Stimulated activated CD8-positive, alpha-beta memory T cell treated with anti-CD3 and anti-CD28 coated beads, Interleukin-4, amount 100 ng/mL, for 4 hours (primary cell): ENCODE measurements at places on chromosomes 5 and 9.
A peak's percentile ranks its signal among the peaks of the same experiment; 100 is the strongest.

GRCh38 chr9:110187126-110187525 lies 20.8 kb downstream of the C9orf152 start:
- DNase-seq: no peak

- no peak for DNase-seq
Measured at GRCh38 chr9:93955111-93955980, at the start of gene BARX1. Gene BARX1 (minus strand): TSS chr9:93955355. CDS start chr9:93955146, 209 bp downstream.

GRCh38 chr5:151620461-151620840 lies 29.3 kb upstream of the FAT2 start:
- DNase-seq: no peak

DNA sequence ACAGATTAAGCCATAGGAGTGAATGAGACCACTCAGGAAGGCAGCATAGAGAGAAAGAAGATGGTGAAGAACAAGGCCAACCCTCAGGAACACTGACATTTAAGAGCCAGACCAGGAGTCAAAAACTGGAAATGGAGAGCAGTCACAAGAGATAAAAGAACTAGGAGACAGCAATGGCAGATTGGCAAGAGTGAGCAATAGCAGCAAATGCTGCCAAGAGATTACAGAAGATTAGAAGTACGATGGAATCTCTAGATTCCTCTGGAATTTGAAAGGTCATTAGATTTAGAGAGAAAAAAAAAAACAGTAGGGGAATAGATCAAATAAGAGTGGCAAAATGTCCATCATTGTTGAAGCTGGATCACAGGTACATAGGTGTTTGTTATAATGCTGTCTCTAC lies 73.4 kb upstream of the SLC44A1 start:
- no peak for DNase-seq

DNA sequence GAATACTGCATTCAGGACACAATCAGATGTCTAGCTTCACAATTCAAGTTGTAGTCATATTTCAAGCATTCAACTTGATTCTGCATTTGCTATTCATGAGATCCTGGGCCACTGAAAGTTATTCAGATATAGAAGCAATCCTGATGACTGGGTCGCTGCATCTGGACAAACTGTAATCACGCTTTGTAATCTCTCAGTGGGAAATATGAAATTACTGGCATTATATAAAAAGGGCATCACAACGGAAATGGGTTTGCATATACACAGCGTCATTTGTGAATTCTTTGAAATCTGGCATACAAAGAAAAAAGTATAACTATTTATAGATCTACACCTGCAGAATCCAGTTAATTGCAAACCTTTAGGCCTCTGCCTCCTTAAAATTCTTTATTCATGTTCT lies 102.2 kb downstream of the PARP8 start:
- DNase-seq: no peak

DNA sequence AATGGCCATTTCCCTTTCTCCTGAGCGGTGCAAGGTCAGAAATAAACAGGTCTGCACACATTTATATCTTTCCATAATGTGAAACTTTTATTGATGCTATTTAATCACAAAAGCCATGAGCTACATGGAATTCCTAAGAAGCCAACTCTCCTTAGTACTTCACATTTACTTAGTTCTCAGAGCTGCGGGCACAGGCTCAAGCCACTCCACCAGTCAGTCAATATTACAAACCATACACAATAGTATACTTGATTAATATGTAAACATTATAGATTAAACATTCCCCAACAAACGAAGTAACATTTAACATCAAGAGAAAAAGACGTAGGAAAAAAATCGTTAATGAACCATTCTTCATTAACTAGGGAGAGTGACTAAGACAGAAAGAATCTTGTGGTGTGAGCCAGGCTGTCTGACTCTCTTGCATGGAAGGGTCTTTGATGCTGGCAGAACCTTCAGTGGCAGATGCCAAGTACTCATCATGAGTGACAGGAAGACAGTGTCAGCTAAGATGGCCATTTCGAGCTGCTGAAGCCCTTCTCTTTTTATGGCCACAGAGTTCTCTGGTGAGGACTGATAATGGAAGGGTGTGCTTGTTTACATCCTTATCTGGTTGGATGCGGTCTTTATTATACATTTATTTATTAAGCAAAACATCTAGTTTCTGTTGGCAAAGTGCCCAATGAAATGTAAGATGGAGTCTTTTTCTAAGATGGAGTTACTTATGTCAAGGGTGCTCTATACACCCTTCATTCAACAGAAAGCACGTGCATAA lies 115.5 kb upstream of the TUT7 start:
- DNase-seq: no peak

DNA sequence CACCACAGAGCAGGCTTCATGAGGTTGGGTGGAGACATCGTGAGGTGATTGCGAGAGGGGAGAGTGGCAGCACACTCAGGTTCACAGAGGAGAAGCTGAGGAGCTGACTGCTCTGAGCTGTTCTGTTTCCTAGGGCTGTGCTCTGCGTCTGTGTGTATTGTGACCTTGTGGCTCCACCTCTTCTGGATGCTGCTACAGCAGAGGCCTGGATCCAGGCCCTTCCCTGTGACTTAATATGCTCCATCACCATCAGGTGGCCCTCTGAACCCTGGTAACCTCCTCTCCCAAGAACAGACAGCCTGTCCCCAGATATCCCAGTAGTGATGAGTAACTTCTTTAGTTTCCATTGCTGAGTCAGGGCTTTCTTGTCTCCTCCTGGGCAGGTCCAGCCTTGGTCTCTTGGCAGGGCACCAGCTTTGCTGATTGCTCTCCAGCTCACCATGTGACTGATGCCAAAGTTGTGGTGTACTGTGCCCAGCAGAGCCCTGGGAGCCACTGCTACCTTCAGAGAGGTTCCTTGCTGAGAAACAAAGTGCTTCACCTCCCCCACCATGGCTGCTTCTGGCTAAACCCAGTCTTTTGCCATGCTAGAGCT lies 212.8 kb upstream of the CHD1 start:
- DNase-seq: no peak

- no peak for DNase-seq
Measured at GRCh38 chr5:11040345-11040744, 279.3 kb upstream of the DAP start.

- no peak for DNase-seq
Measured at GRCh38 chr9:26399556-26399955, 493.0 kb downstream of the CAAP1 start.

DNA sequence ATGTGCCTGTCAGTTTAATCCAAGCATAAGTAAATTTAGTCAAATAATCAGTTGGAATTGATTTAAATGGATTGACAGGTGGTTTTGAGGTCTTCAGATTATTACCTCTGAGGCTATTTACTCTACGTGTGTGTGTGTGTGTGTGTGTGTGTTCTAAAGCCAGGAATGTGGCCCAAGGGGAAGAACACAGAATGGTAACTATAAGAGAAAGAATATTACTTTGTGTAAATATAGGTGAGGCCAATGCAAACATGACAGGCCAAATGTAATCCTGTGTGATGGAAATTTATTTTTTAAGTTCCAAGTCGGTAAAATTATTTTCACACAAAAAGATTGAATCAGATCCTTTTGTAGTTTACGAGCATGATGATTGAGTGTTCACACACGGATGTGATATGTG lies 390.0 kb downstream of the PLK2 start:
- no peak for DNase-seq

DNA sequence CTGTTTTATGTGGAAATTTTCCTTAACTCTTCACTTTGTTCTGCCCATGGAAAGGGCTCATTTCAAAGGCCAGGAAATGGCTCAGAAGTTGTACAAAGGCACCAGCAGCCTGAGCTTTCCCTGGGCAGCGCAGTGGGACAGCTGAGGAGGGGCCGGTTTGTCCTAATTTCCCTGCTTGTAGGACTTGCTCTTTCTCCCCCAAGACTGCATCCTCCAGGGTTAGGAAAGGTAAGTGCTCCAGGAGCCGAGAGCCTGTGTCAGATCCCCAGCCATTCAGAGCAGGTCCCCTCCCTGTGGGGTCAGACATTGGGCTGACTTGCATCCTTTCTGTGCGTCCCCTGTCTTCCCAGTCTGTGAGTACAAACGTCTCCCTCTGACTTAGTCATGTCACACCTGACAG lies 43.5 kb downstream of the AGXT2 start:
- DNase-seq: no peak

DNA sequence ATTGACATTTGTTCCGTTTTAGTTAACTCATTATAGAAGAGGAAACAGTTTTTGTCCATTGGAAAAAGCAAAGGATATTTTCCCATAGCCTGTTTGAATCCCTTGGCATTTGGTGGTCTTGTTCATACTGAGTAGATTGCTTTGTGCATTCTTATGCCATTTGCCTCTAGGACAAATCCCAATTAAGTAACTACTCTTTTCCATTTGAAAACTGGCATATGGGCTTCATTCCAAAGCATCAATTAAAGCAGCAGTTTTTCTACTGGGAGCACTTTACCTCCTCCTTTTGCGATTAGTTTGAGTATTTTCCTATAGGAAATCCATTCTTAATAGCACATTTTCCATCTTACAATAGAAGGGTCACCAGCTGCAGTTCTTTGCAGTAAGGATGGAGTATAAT lies 31.2 kb downstream of the GPR21 start:
- no peak for DNase-seq

DNA sequence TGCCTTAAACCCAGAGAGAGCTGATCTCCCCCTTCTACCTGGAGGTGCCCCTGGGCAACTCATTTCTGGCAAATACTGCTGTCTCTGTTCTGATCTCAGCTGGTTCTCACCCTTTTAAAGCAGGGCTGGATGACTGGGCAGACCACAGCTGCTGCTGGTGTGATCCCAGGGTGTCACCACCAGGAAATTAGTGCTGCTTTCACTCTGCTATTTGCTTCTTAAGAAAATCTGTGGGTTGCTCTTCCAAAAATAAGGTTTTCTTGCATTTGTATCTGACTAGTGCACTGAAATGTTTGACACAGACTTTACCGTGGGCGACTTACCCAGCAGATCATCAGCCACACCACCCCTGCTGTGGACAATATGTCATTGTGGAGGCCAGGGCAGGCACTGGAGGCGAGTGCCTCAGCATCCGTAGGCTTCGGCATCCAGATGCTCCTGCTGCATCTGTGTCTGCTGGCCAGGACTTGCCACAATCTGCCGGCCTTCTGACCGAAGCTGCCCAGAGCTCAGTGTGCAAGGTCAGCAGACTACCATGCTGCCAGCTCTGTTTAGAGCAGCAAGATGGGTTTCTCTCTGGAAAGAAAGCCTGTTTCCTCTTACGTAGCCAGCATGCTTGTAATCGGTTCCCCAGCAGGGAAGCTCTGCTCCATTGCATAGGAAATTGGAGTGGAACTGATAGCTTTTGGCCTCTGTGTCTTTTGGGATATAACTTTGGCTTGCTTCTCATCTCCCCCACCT lies 13.6 kb downstream of the ARHGAP26 start:
- DNase-seq: peak; percentile 32

DNA sequence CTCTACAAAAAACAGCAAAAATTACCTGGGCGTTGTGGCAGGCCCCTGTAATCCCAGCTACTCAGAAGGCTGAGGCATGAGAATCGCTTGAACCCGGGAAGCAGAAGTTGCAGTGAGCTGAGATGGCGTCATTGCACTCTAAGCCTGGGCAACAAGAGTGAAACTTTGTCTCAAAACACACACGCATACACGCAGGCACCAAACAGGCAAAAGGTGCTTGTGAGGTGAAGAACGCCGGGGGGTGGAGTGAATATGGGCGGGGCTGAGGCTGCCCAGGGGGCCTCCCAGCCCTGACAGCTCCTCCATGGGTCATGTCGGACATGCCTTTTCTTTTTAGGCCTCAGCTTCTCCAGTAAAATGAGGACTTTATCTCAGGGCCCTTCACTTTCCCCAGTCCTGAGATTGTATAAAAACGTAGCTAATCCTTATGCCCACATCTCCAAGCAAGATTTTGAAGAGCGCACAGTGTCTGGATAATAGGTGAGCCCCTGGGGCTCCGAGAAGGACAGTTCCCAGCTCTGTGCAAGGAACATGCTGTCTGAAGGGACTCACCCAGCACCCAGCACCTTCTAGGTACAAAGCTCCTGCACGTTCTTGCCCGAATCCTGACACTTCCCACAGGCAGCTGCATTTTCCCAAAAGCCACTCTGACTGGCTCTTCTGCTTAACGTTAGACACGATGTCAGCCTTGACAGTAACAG lies 168.3 kb downstream of the COL23A1 start:
- no peak for DNase-seq

- no peak for DNase-seq
Measured at GRCh38 chr5:114504560-114504959, 142.7 kb downstream of the KCNN2 start.

DNA sequence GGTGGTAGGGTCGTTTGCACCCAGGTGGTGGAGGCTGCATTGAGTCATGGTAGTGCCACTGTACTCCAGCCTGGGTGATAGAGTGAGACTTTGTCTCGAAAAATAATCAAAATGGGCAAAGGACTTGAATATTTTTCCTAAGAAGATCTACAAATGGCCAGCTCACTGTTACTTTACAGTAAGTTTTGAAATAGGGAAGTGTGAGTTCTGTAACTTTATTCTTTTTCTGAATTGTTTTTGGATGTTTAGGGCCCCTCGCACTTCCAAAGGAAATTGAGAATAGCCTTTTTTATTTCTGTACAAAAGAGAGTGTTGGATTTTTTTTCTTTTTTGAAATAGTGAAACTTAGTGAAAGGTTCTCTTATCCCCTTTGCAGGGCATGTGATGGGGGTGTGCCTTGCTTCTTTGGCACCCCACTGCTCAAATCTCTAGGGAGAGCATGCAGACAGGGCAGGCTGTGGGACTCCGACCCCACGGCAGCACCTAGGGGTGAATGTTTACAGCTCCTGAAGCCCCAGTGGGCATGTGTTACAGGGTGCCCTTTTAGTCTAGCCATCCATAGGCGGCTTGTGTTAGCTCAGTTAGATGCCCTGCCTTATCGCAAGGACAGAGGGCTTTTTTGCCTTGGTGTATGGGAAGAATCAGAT lies 33.3 kb downstream of the GPBP1 start:
- DNase-seq: no peak

DNA sequence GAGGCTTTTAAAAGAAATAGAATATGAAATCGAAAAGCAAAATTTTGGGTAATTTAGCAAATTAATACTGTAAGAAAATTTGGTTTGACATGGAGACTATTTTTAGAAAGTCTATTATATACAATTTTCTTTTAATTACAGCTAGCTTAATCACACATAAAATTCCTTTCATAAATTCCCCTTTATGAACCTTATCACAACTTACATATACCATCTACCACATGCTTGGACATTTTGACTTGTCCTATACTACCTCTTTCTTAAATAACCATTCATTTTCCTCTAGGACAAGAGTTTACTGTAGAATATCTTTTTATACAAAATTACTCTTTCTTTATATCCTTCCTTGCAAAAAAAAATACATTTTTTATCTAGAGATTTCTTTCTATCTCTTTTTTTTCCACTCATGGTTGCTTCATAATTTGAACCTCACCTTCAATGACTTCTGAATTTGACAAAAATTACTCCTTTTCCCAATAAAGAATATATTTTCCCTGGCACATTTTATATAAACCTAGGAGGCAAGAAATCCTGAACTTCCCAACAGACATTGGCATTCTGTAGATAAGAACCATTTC lies 34.0 kb upstream of the SYK start:
- DNase-seq: no peak

DNA sequence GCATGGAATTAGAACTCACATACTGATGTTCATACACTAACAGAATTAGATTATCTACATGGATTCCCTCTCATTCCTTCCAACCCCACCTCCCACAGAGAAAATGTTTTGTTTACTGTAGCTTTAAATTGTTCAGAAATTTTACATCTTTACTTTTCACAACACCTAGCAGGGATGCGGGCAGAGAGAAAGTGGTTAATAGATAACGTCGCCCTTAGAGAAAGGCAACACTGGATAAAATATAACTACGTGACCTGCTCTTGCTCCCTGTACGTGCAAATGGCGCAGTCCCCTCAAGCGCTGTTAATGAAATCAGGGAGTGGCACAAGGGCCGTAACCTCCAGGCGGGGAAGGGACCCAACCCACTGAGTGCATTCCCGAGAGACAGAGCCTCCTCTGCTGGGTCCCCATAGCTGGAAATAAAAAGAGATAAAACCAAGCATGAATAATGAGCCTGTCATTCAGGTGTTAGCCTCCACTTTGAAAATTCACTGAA lies 125.3 kb upstream of the DAPK1 start:
- no peak for DNase-seq
